ENCODE measurements at places on chromosomes 6 and 20. TPM values are rescaled to one million over a fixed set of nuclear protein-coding genes. Genes with fewer than 3 reads are reported as not detected.

Gene TTBK1
- total RNA-seq, result 0.31 TPM

Gene PDSS2
- total RNA-seq, result 19.8 TPM

Gene HLA-DRB5
- 1.1 TPM for total RNA-seq

Gene BHLHE23
- total RNA-seq, result not detected

Gene PPIL6
- total RNA-seq, result 18.0 TPM

Gene ME1
- total RNA-seq, result 17.5 TPM

Gene COL20A1
- not detected for total RNA-seq

Gene NOX3
- total RNA-seq, result not detected

Gene SGK2
- total RNA-seq, result 3.2 TPM

Gene F13A1
- 69.9 TPM for total RNA-seq
